ENCODE measurements at places on chromosomes 16 and 17. TPM values are rescaled to one million over a fixed set of nuclear protein-coding genes. Genes with fewer than 3 reads are reported as not detected.

SAMD14 gene
- total RNA-seq = 2.2 TPM

TBC1D3 gene
- total RNA-seq = not detected

ACSF3 gene
- 55.2 TPM for total RNA-seq

ZNF469 gene
- 0.12 TPM for total RNA-seq

DCAKD gene
- 12.0 TPM for total RNA-seq

ALOX15B gene
- total RNA-seq = not detected

CA7 gene
- 0.68 TPM for total RNA-seq

OTOP3 gene
- not detected for total RNA-seq

HAGHL gene
- total RNA-seq = 9.7 TPM

All from Caco-2 (cell line).